Calu3 (cell line): ENCODE measurements at places on chromosomes 2 and 18.

DNA sequence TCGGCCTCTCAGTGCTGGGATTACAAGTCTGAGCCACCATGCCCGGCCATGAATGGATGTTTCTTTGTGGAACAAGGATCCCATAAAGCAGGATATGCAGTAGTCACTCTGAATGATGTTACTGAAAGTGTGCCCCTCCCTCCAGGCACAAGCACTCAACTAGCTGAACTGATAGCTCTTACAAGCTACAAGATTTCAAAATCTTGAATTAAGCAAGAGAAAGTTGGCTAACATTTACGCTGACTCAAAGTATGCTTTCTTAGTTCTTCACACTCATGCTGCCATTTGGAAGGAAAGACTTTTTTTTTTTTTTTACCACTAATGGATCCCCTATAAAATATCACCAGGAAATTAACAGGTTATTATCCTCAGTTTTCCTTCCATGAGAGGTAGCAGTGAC is 549.0 kb upstream of the PKDCC start:
- no peak for DNase-seq

DNA sequence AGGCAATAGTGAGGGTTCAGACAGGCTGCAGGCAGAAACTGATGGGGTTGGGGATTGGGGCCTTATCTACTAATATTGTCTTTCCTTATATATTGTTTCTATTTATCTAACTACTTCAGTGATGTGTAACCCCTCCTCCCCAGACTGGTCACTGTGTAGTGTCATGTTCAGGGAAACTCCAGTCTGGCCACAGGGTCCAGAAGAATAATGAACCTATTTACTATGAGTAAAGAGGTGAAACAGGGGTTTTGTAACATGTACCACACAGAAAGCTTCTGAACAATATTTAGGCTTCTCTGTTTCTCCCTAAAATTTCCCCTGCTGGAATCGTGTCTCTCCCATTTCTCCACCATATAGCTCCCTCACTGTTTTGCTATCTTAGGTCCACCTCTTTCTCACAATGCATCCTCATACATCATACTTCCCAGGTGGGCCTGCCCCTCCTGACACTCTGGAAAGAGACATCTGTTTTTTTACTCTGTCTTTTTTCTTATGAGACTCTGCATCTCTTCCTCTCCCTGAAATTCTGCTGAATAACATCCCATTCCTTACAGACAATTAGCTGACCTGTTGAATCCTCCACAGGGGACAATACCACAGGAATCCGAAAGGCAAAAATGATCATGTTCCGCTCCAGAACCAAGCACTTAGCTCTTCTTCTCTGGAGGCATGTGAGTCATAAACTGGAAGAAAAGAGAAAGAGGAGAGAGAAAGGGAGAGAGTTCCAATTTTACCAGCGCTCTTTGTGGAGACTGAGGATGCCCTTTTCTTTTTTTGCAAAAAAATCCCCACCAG is 154.8 kb downstream of the ZEB2 start:
- no peak for DNase-seq

GRCh38 chr2:181904022-181904632 is 12.6 kb downstream of the ITPRID2 start:
- DNase-seq: no peak

DNA sequence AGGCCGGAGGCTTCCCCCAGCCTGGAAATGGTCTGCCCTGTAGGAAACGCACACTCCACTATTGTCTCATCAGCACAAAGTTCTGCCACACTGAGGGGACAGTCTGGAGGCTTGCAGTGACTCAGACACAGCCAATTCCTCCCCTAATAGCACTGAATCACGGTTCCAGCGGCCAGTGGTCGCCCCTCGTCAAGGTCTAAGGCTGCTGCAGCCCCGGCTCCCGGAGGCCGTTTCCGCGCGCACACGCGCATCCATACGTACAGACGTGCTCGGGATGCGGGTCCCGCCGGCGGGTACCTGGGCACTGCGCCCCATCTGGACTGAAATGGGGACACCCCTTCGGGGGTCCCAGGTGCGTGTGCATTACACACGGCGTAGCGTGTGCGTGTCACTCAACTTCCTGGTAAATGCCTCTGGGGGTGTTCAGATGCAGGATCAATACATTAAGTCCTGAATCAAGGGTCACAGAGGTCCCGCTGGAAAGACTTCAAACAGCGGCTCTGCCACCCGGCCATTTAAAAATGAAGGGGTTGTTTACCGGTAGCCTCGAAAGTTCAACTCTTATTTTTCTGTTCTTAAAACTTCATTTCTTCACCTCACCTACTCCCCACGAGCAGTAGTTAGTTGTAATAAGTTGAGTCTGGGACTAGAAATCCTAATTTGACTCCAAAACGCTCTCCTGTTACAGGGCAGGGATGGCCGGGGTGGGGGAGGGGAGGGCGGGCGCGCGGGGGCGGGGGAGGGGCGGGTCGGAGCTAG is 572 bp upstream of the ZNF516 start:
- DNase-seq: peak; percentile 29
